ENCODE measurements at places on chromosomes 7 and 10. TPM values are rescaled to one million over a fixed set of nuclear protein-coding genes. Genes with fewer than 3 reads are reported as not detected.
A peak's percentile ranks its signal among the peaks of the same experiment; 100 is the strongest.

SAMD9L gene
- 0.10 TPM for total RNA-seq

TSPAN13 gene
- total RNA-seq: 82.0 TPM

LANCL2 gene
- total RNA-seq: 14.8 TPM

PTF1A gene
- total RNA-seq: not detected

MMD2 gene
- total RNA-seq: not detected

PAPSS2 gene
- total RNA-seq: 31.0 TPM

C10orf62 gene
- total RNA-seq: not detected

DNA sequence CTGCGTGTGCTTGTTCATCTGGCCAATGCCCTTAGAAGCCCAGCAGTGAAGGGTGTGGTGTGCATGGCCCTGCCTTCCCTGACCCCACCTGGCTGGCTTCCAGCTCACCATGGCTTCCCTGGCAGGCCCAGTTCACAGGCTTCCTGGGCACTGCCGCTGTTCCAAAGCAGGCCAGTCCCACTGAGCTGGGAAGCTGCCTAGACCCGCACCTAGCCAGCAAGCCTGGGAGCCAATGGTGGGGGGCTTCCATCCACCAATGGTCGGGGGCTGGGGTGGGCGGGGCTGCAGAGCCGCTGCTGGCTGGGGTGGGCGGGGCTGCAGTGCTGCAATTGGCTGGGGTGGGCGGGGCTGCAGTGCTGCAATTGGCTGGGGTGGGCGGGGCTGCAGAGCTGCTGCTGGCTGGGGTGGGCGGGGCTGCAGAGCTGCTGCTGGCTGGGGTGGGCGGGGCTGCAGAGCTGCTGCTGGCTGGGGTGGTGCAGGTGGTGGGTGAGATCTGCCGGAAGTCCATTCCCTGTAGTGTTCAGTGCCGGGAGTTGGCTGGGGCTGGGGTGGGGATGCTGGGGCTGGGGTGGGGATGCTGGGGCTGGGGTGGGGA lies 12.4 kb downstream of the CALY start:
- no peak for DNase-seq

GRCh38 chr10:31030260-31030659 lies 1.4 kb downstream of the ZNF438 start:
- no peak for DNase-seq

GRCh38 chr7:98354511-98355249 lies 46.2 kb downstream of the BAIAP2L1 start:
- no peak for DNase-seq

DNA sequence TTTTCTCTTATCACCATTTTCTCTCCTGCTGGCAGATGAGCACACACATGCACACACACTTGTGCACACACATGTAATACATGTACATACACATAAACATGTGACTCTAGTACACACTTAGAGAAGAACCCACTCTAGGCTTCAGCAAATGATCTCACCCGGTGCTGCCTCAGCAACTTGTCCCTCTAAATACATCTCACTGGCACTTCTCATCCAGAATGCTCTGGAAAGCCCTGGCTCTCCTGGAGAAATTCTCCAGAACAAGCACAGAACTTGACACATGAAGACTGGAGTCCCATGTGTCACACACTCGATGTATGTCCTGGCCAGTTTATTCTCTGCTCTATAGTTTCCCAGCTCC lies 254.9 kb downstream of the ELMO1 start:
- no peak for DNase-seq

GRCh38 chr7:1403638-1404459 lies 55.4 kb downstream of the MICALL2 start:
- no peak for DNase-seq

- no peak for DNase-seq
Observed at GRCh38 chr10:30786131-30786530, 156.6 kb upstream of the LYZL2 start.

DNA sequence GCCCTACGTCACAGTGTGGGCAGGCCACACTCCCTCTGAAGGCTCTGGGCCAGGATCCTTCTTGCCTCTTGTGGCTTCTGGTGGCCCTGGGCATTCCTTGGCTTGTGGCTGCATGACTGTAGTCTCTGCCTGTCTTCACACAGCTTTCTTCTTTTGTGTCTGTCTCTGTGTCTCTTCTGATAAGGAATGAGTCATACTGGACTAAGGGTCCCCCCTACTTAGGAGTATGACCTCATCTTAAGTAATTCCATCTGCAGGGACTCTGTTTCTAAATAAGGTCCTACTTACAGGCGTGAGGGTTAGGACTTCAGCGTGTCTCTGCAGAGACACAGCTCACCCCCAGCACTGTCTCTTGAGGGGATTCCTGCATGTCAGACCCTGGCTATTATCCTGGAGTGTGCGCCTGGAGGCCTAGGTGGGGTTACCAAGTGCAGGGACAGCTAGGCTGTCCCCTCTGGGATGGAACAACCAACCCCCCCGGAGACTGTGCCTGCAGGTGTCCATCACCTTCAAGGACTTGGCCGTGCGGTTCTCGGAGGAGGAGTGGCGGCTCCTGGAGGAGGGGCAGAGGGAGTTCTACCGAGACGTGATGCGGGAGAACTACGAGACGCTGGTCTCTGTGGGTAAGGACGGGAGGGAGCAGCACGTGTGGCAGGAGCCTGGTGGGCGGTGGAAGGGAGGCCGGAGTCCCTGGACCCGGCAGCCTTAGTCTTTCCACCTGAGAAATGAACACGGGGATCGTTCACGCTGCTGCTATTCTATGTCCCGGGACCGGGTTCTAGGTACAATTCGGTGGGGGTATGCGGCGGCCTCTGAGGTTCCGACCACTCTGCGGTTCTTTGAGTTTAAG lies 54.1 kb downstream of the ZNF467 start:
- no peak for DNase-seq

DNA sequence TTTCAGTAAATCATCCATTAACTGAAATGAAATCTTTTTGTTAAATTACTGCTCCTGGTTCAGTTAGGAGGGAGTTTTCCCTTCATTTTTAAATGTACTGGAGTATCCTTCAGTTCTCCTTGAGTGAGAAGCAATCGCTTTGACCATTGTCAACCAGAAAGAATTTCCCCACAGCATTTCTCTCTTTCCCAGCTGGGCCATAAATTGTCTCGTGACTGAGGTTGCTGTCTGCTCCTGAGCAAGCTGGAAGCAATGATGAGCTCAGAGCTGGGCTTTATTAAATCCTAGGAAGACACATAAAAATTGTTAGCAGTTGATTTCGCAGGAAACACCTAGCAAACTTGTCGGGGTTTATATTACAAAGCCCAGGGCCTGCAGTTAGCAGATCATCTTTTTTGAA lies 102.0 kb upstream of the INSYN2A start:
- no peak for DNase-seq

DNA sequence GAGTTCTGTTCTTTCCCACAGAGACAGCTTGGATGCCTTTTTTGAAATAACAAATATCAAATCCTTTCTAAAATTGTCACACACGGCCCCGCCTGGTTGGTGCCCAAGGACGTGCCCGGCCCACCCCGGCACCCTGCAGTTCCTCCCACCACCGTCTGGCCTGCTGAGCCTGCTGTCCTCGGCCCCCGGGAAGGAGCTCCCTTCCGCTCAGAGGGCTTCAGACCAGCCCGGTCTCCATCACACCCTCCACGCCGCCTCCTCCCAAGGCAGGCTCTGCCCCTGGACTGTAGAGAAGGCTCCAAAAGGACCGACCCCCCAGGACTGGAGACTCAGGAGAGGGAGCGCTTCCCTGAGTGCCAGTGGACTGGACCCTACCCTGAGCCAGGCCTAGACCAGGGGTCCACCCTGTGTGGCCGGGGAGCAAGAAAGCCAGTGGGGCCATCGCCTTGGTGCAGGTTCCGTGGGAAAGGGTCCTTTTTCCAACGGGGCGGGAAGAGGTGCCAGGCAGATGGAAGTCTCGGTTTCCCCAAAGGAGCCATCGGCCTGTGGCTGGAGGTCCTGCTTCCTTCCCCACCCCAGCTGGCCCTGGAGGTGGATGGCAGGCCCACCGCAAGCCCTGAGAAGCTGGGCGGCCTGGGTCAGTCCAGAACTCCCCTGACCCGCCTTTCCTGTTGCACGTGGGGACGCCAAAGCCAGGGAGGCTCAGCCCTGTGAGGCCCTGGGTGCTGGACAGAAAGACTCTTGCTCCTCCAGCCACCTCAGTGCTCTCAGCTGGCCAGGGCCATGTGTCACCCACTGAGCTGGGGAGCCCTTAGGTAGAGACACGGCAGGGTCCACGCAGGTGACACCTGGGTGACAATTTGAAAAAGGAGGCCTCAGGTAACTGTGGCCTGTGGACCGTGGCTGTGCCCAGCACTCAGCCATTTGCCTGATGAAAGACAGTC lies 69.8 kb downstream of the PWWP2B start:
- no peak for DNase-seq

DNA sequence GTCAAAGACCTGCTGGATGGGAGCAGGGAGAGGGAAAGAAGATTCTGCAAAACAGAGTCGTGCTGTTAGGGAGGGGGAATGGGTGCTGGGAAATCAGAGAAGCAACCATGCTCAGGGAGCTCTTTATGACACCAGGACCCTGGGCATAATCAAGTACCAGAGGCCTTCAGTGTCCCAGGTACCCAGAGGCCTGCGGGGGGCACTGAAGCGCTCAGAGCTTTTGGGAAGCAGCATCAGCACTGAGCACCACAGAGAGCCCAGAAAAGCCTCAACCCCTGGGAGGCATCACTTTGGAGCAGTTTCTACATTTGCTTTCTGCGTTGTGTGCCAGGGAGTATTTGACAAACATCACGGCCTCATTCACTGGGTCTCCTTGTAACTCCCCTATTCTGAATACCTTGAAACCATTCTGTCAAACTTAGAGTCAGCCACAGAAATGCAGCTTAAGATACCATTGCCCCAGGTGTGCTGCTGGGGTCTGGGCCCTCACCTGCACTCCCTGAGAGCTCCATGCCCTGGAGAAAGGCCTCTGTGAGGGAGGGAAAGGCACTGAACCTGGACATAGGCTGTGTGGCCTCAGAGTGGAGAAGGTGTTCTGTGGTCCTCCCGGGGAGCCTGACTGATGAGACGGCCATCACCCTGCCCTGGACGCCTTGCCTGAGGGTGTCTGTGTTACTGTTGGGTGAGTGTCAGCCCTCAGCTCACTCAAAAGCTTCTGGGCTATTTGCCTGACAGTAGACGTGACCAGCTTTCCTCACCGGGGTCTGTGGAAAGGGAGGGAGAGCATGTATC lies 37.1 kb downstream of the CXCL12 start:
- DNase-seq: no peak

DNA sequence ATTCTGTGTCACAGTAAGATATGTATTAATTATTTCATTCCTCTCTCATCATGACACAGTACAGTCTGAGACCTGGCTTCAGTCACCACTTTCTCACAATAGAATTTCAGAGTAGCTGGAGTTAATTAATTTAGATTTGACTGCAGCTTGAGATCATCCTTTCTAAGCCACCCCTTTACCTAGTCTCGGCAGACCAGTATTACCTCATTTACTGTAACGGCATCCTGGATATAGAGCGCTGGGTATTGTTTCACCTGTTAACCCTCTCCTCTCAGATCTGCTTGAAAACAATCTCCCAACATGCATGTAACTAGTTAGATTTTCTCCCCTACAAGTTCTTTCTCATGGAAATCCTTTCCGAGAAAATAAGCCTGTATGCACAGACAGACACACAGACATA lies 1057.5 kb downstream of the GATA3 start:
- DNase-seq: no peak

GRCh38 chr7:95598511-95598910 lies 2.2 kb upstream of the PDK4 start:
- no peak for DNase-seq

- DNase-seq: no peak
Observed at GRCh38 chr10:45624724-45625123, 47.8 kb downstream of the ZFAND4 start.

DNA sequence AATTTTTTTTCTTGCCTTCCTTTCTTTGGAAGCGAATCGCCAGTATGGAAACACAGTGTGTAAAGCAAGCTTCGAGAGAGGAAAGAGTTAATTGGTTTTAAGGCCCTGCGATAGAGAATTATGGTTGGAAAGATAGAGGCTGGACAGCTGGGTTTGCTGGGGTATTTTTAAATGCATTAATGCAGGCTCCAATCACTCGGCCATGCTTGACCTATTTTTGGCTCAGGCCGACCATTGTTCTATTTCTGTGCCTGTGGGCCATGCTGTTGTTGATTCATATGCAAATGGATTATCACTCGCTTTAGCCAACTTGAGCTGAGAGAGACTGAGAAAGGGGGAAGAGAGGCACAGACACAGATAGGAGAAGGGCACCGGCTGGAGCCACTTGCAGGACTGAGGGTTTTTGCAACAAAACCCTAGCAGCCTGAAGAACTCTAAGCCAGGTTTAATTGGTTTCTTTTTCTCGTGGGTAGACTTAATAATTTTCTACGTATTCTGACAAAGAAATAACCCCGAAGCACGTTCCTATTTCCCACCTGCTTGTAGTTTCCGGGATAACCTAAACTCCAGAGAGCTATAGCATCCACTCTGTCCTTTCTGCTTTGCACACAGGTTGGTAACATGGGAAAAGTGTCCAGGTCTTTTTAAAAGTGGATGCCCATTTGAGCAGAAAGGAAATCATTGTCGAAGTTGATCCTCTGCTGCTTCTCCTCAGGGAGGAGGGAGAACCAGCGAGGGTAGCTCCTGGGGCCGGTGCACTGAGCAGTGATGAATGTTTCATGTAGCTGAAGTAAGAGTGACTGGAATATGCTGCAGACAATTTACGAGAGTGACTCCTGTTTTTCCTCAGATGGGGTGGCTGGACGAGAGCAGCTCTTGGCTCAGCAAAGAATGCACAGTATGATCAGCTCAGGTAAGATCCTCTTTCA lies at the start of gene HDAC9:
Gene HDAC9 (plus strand): TSS at position 338 of the 929 bp plus-strand sequence. CDS start 554 bp downstream, at position 892.
- DNase-seq: no peak

GRCh38 chr10:14080795-14081194 lies 249.9 kb downstream of the FRMD4A start:
- DNase-seq: no peak

GRCh38 chr10:128095027-128095752 lies 31.0 kb downstream of the MKI67 start:
- DNase-seq: no peak

DNA sequence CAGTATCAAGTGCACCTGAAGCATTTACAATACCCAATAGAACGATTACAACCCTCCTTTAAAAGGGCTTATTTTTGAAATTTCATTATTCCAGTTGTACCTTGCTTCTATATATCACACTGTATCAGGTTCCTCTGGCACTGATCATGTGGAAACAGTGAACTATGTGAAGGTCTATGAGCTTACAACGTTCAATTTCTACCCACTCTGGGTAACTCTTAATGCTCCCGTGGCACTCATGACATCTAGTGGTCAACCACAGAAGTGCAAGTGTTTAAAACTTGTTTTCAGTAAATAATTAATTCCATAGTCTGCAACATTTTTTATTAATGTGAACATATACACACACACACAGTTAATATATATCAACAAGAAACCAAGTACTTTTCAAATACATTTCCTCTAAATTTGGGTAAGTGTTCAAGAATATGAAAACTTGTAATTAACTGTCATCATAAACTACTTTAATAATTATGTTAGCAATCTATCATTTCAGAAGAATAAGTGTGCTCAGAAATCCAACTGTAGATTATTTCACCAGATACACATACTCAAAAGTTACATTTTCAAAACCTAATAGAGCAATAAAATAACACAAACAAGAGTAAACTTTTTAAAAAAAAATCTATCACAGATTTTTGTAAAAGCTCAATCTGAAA lies 61.0 kb downstream of the MPP7 start:
- DNase-seq: peak; percentile 50
